ENCODE measurements at places on chromosomes 3 and 15. TPM values are rescaled to one million over a fixed set of nuclear protein-coding genes. Genes with fewer than 3 reads are reported as not detected.

The AADACL2 gene
- total RNA-seq: not detected

GRCh38 chr3:100978011-100978659, 15.1 kb downstream of the ABI3BP start:
- no peak overlapping the region for H3K27ac ChIP-seq
- H3K4me1 ChIP-seq: no peaks in the 10 kb centered on the region
- H3K36me3 ChIP-seq: no peaks in the 10 kb centered on the region
- no peak for DNase-seq
- H3K27me3 ChIP-seq: no peaks in the 10 kb centered on the region
- no peak overlapping the region for H3K4me3 ChIP-seq

GRCh38 chr15:83323296-83323711, 38.8 kb upstream of the BNC1 start:
- H3K27ac ChIP-seq: no peak overlapping the region
- H3K27me3 ChIP-seq: peaks cover 12% of the 10 kb centered on the region
- DNase-seq: no peak
- no peaks in the 10 kb centered on the region for H3K4me1 ChIP-seq
- no peak overlapping the region for H3K4me3 ChIP-seq

DNA sequence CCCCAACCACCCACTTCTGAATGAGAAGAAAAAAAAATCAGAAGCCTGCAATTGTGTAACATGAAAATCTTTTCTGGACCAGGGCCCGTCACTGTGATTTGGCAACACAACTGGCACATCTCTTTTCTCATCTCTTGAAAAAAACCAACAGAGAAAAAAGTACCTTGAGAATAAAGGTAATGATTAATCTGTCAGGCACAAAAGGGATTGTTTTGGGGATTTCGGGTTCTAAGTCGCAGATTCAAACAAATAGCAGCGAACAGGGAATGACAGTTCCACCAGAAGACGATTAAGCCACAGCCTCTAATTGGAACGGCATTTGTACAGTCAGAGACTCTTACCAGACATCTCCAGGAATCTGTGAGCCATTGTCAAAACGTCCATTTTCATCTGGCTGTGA, at the start of gene AQP9:
TSS of gene AQP9 (plus strand) at position 276 of the 400 bp plus-strand sequence. CDS start 185 bp downstream, outside the sequence.
- DNase-seq: no peak
- no peak within 1 kb of the TSS for H3K27ac ChIP-seq

GRCh38 chr3:42057561-42058211, 33.5 kb upstream of the TRAK1 start:
- H3K27ac ChIP-seq: no peak overlapping the region
- H3K36me3 ChIP-seq: peaks cover 6% of the 10 kb centered on the region
- DNase-seq: no peak
- H3K27me3 ChIP-seq: peaks cover 2% of the 10 kb centered on the region
- no peaks in the 10 kb centered on the region for H3K4me1 ChIP-seq

DNA sequence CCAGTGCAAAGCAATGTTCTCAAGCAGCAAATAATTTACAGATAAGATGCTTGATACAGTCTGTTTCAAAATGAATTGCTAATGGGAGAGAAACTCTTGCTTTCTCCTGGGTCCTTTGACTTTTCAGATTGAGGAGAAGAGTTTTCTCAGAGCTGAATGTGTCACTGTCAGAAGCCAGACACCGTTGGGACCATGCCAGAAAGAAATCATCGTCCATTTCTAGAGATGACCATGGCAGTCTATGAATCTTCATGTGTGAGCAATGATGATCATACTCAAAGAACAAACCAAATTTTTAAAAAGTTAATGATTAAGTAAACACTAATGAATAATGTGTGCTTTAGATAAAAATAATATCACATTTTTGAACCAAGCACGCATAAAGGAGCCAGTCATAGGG, 77.6 kb downstream of the ZNF385D start:
- H3K4me3 ChIP-seq: no peak overlapping the region
- H3K27me3 ChIP-seq: no peaks in the 10 kb centered on the region
- no peak overlapping the region for H3K27ac ChIP-seq

DNA sequence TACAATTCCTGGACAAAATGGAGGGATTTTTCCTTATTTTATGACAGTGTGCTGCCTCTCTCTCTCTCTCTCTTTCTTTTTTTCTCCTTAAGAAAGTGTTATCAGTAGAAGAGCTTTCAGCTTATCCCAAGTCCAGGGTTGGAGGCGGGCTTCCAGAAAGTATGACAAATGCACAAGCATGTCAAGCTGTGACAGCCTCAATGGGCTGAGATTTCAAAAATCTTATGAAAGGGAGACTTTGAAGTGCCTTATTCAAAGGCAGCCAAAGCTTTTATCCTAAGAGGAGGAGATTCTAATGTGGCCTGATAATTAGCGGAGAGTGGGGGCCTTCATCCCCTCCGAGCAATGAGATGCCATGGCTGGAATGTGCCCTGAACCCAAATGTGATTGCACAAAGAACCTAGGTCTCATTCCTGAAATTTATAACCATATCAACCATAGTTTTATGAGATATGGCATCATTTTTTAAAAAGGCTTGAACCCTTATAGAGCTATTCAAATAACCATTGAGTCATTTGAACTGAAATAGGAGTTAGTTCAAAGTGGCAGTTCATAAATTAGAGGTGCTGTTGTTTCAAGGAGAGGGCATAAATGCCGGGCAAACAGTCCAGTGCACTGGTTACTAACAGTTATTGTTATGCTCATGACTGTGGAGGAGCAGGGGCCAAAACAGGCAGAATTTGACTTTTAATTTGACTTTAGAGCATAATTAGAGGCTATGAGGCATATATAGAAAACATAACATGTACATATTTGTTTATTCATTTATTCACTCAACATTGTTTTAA, 261.6 kb upstream of the THRB start:
- H3K36me3 ChIP-seq: no peaks in the 10 kb centered on the region
- no peak overlapping the region for H3K4me3 ChIP-seq
- no peak overlapping the region for H3K27ac ChIP-seq
- no peaks in the 10 kb centered on the region for H3K27me3 ChIP-seq
- no peak for DNase-seq

DNA sequence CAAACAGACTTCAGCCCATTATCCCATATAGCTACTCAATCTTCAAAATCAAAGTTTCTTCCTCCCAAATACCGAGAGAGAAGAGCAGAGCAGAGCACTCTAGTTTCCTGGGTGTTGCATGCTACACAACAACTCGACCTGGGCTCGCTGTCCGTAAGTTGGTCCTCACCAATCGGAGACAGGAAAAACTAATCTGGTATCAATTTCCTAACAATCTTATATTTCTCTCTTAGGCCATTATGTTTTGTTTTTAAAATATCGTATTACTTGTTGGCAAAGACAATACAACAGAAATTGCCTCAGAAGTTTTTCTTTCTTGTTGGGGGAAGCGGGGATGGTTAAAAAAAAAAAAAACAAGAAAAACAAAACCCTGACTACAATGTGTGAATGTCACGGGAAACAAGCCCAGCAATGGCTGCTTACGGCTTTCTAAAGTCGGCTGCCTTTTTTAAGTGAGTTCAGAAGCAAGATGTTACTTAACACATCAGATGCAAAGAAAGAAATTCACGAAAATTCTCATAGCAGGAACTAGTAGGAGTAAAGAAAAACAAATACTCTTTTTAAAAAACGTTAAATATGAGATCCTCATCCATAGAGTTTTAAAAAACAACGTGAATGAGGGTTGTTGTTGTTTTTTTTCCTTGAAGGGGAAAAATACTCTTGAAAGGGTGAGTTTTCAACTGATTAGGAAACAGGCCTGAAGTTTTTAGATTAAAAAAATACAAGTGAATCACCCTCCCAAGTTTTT, 1.9 kb downstream of the VGLL4 start:
- peaks cover 6% of the 10 kb centered on the region for H3K27me3 ChIP-seq
- H3K4me3 ChIP-seq: peak overlapping the region; percentile 95
- peaks cover 53% of the 10 kb centered on the region for H3K4me1 ChIP-seq
- H3K36me3 ChIP-seq: peaks cover 22% of the 10 kb centered on the region
- H3K27ac ChIP-seq: peak overlapping the region; percentile 96
- DNase-seq: no peak

All from activated T-helper 1 cell treated with anti-CD3 and anti-CD28 coated beads, Interleukin-12 subunit alpha, Interleukin-12 subunit beta, Interleukin-2, Interleukin-4 antibody, amounts not matched to agents 30 ng/mL and 10 ng/mL and 1 ng/mL, durations not matched to agents 14 hours and 24 hours and 36 hours (primary cell).